ENCODE measurements at places on chromosomes 5 and 9. TPM values are rescaled to one million over a fixed set of nuclear protein-coding genes. Genes with fewer than 3 reads are reported as not detected.

EQTN gene
- not detected for total RNA-seq

DBH gene
- total RNA-seq = not detected

GRIA1 gene
- total RNA-seq = not detected

CDHR2 gene
- not detected for total RNA-seq

SH2D3C gene
- 95.0 TPM for total RNA-seq

PCDHGA7 gene
- 1.5 TPM for total RNA-seq

ADGRD2 gene
- not detected for total RNA-seq

P4HA2 gene
- 37.6 TPM for total RNA-seq

GABRB2 gene
- not detected for total RNA-seq

ARID3C gene
- total RNA-seq = not detected

ERCC8 gene
- 12.8 TPM for total RNA-seq

CDC25C gene
- total RNA-seq = 13.3 TPM

PLEKHG4B gene
- total RNA-seq = not detected

NRARP gene
- 50.0 TPM for total RNA-seq

CORO2A gene
- total RNA-seq = 0.30 TPM

F2RL1 gene
- total RNA-seq = 21.9 TPM

Measured in endothelial cell of umbilical vein (primary cell).